HTR-8/SVneo (cell line): ENCODE measurements at places on chromosomes 5 and 9.

DNA sequence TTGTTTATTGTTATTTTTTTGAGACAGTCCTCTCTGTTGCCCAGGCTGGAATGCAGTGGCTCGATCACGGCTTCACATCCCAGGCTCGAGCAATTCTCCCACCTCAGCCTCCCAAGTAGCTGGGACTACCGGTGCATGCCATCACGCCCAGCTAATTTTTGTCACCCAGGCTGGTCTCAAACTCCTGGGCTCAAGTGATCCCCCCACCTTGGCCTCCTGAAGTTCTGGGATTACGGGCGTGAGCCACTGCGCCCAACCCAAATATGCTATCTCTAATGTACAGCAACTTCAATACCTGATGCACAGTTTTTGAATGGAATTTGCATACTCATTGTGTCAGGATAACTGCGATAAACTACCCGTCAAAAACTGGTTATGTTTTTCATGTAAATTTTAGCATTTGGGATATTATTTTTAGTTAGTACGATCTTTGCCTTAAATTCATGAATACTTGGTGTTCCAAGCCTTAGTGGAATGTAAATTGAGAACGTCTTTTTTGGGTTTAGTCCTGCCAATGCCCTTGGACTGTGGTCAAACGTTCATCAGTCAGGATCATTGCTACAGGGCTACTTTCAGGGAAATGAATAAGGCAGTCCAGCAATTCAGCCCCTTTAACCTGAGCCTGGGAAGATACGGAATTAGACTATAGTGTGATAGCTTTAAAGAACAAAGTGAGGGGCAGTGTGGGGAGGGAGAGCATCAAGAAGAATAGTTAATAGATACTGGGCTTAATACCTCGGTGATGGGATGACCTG lies 4.4 kb downstream of the UGCG start:
- no peak for DNase-seq

- no peak for DNase-seq
Measured at GRCh38 chr9:85199866-85200495, 530.5 kb downstream of the NTRK2 start.

- no peak for DNase-seq
Measured at GRCh38 chr5:42759456-42759855, 2.8 kb downstream of the CCDC152 start.

GRCh38 chr5:65482736-65483545 lies 1.2 kb upstream of the ADAMTS6 start:
- DNase-seq = peak; percentile 26

DNA sequence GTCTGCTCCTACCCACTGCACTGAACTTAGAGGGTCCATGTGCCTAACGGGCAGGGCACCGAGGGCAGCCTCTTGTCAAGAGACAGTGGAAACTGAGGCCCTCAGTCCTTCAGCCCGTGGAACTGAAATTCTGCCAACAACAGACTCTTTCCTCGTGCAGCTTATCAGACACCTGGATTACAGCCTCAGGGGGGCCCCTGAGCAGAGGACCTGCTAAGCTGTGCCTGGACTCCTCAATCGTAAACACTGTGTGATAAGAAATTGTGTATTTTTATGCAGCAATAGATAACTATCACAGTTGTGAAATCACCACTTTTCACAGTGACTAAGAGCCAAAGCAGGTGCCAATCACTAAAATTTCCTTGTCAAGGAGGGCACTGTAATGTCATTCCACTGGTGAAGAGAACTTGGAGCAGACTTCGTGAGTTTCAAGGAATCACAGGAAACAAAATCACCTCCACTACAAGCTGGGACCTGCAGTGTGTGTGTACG lies 33.4 kb upstream of the CTSV start:
- DNase-seq = no peak

DNA sequence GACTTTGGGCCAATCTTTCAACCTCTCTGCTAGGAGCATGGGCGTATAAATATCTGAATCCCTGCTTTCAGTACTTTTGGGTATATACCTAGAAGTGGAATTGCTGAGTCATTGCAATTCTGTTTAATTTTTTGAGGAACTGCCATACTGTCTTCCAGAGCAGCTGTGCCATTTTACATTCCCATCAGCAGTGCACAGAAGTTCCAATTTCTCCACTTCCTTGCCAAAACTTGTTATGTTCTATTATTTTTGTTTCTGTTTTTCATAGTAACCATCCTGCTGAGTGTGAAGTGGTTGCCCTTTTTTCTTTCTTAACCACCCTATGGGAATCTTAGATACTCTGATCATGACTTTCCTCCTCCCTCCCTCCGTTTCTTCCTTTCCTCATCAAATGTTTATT lies 11.1 kb upstream of the CCIN start:
- DNase-seq = no peak

GRCh38 chr9:7489036-7489435 lies 310.5 kb downstream of the DMAC1 start:
- DNase-seq = no peak

DNA sequence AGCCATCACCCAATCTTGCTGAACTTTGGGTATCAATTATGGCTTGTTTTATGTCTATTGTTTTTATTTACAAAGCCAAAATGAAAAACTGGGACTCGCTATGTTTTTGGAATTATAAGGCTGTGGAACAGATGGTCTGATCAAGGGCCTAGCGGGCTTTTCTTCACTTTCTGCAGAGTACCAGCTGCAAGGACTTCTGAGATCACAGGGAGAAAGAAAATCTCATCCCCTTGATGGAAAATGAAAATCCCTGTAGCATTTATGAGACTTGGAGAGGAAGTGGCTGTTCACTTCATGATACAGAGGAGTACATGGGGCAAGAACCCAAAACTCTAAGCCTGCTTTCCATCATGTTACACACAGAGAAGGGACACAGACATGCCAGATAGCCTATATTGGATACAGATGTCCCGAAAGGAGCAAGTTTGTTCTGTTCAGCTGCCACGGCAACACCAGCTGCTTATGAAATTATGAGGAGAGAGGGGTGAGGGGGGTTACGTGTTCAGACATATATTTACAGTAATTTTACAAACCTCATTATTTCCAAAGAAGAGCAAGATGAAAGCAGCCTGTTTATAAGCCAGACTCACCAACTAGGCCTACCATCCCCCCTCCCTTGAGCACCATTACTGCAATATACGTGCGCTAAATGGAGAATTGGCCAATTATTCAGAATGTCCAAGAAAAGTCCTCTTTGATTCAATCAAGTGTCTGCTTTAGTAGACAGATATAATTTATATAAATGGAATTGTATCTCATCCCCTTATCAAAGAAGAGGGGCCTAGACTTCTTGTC lies 220.0 kb downstream of the MARCHF11 start:
- no peak for DNase-seq

GRCh38 chr5:27830546-27830945 lies 792.2 kb upstream of the CDH9 start:
- DNase-seq = peak; percentile 69

- no peak for DNase-seq
Measured at GRCh38 chr9:17906176-17906840, 327.4 kb downstream of the SH3GL2 start.

GRCh38 chr5:160023007-160023907 lies 14.3 kb downstream of the TTC1 start:
- no peak for DNase-seq

DNA sequence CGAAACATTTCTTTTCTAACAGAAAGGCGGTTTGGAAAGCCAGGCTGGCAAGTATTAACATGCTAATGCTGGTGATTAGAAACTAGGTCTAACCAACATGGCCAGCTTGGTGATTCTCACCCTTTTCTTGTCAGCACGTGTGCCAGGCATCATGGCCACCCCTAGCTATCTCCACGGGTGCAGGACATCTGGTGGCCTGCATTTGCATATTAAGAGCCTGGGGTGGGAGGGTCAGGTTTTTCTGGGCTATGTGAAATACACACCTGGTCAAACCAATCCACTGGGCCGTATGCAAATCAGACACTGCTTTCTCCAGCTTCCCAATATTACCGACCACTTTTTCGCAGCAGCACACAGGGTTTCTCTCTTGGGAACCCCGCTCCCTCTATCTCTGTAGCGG lies 612.1 kb downstream of the PTPRD start:
- no peak for DNase-seq

DNA sequence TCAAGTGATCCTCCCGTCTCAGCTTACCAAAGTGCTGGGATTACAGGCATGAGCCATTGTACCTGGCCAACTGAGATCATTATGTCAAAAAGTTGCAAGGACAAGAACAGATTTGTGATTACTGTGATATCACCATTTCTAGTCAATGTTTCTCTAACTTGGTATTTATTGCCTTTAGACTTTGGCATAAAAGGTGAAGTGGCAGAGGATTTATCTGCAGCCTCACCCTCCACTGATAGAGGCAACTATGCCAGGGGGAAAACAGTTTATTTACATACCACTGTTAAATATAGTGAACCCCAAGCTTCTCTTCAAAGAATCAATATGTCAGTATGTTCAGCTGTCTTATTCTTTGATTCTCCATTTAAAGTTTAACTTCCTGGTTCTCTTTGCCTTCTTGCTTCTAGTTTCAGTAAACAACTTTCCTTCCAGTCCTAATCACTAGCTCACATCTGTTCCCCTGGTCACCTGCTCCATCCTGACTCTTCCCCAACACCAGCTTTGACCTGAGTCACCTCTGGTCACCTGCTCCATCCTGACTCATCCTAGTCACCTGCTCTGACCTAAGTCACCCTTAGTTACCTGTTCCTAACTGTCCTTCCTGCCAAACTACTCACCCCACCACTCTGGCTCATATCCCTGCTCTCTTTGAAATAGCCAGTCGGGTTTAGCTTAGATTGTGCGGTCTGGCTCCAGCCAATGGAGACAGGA lies 29.9 kb downstream of the SEMA6A start:
- DNase-seq = no peak

DNA sequence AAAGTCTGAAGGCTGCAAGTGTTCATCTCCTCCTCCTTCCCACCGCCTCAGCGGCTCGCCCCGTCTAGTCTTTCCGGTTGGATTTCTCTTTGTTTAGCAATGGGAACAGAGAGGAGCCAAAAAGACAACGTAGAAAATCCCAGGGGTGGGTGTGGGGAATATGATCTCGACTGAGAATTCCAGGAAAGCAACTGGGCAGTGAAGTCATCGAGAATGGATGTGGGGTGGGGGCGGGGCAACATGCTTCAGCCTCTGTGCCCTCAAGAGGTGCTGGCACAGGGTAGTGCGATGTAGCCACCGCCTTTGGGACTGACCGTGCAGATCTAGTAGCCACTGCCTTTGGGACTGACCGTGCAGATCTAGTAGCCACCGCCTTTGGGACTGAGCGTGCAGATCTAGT lies 12.9 kb downstream of the MSX2 start:
- DNase-seq = no peak

DNA sequence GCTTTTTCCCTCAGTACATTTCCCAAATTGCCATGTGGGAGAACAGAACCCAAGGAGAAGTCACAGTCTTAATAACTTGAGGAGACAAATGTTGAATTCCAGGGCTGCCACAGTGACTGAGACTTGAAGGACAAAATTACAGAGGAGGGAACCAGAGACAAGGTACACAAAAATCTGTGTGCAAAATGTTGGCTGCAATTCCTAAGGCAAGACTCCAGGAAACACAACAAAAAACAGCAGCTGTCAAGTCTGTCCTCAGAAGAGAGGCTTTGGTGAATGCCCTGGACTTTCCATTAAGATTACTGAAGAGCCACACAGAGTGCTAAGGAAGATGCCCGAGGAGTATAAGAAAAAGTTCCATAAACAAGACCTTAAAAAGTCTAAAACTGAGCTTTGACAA lies 21.1 kb downstream of the AP3B1 start:
- DNase-seq = no peak

DNA sequence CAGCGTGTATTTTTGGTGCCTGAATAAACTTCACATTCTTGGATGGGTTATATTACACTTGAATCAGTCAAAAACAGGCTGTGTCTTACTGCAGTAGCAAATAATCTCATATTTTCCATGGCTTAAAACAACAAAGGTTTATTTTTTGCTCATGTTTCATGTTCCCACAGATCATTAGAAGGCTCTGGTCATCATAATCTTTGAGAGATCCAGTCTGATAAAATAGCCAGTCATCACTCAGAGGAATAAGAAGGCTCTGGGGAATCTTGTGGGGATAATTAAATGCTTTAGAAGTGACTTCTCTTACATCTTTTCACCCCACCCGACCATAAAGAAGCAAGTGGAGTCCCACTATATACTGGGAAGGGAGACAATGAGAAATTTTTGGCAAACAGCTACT lies 417.7 kb downstream of the PSAT1 start:
- DNase-seq = no peak

- no peak for DNase-seq
Measured at GRCh38 chr5:80101993-80102392, 66.8 kb downstream of the THBS4 start.

DNA sequence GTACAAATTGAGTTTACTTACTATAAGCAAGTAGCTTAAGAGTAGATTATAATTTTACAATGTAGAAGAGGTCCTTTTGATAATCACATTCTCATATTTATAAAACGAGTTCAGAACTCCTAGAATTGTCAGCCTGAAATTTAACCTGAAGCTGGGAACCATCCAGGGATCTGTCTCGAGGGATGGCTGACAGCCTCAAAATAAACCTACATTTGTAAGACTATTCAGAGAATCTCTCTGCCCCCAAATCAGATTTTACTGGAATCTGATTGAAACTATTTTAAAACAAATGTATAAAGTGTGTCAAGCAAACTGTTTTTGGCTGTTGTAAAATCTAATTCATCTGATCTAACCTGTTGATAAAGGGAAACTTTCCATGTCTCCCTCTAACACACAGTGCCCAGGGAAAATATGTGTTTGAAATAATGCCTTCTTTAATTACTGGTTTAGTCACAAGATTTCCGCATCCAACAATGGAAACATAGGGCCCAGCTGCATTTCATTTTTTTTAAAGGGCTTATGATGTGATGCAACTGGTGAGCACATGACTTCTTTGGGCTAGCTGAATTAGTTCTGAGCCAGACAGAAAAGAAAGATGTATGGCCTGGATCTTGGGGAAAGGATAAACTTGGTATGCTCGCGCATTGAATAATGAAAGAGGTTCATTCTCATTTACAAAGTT lies 30.3 kb downstream of the SLC25A46 start:
- no peak for DNase-seq

DNA sequence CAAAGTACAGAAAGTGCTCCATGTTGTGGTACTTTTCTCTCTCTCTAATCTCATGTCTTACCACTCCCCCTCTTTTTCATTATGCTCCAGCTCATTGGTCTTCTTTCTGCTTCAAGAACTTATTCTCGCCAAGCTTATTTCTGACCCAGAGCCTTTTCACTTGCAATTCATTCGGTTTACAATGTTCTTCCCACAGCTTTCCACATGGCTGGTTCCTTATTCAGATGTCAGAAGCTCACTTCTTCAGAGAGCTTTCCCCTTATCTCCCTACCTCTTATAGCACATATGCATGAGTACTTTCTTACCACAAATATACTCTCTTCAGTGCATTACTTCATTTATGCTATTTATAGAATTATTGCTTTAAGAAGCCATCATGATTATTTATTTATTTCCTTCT lies 338.8 kb upstream of the ATP10B start:
- DNase-seq = no peak

GRCh38 chr9:128203707-128204551 lies 750 bp downstream of the DNM1 start:
- DNase-seq = peak; percentile 53

- no peak for DNase-seq
Measured at GRCh38 chr5:115661563-115661962, 35.7 kb upstream of the TMED7 start.
